Fibroblast of pulmonary artery (primary cell): ENCODE measurements at places on chromosomes 12 and 14.

- DNase-seq, result peak; percentile 72
Observed at GRCh38 chr12:10190558-10191388, 11.9 kb downstream of the TMEM52B start.

- DNase-seq, result no peak
Observed at GRCh38 chr14:22379727-22380126, 209.3 kb downstream of the DAD1 start.

DNA sequence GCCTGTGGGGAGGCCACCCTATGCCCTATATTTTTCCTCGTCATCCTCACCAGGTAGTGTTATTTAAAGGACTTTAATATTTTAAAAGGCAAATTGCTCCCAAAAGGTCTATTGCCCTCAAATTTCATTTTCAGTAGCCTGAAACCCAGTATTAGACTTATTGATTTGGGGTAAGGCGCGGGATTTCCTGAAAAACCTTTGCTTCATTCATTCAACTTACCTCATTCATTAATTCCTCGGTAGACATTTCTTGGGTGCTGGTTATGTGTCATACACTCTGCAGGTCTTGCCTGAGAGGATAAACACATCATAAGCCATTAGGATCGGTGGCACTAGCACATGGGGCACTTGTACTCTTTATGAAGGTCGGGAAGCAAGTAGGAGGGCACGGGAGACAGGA is 99.2 kb downstream of the ARF6 start:
- no peak for DNase-seq

DNA sequence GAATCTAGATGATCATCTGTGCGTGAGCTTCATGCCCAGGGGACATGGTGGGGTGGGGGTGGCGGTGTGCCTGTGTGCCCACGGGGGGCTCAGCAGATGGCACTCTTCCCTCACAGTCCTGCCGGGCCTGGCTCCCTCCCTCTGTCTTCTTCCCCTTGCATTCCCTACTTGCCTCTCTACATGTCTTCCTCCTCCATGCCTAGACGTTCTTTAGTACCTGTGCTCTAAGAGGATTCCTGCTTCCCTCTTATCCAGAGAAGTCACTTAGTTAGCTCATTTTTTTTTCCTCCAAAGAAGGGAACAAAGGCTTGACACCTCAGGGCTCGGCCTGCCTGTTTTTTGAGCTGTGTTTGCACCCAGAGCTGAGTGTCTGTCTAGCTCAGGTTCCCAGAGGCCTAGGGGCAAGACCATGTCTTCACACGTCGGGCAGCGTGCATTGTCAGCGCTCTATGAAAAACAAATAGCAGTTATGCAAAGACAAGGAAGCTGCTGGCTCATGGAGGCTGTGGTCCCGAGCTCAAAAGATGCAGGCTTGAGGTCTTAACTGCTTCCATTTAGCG is 48.8 kb downstream of the NINJ2 start:
- peak; percentile 26 for DNase-seq

DNA sequence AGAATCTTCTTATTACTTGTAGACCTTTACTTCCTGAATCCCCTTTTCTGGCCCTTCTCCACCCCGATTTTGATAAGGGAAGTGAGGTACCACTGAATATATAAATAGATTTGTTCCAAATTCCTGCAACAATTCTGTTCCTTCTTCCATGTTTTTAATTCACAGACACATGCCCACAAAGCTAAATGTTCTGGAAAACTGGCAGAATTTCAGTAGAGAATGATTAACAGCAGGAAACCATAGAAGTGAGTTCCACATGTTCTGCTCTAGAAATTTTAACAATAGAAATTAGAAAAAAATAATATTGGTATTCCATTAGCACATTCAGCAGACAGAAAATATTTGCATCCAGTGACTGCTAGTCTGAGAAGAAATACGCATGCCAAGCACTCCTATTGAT is 139.6 kb downstream of the SLC2A13 start:
- DNase-seq, result no peak

DNA sequence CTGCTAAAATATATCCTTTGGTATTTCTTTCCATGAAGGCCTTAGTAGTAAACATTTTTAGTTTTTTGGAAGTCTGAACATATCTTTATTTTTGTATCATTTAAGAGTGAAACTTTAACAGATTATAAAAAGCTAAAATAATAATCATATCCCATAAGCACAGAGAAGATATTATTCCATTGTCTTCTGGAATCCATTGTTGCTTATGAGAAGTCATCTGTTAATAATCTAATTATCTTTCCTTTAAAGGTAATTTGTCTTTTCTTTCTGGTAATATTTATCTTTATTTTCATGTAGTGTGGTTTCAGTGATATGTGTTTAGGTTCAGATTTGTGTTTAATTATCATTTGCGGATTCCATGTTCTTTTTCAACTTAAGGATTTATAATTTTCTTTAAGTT is 261.7 kb downstream of the MSRB3 start:
- DNase-seq, result peak; percentile 27

- DNase-seq, result no peak
Observed at GRCh38 chr12:132495629-132496357, 5.8 kb downstream of the FBRSL1 start.
